SK-N-DZ (cell line): ENCODE measurements at places on chromosomes 2 and 18.

- DNase-seq = no peak
These were observed 133.7 kb downstream of the SH3BP4 start for GRCh38 chr2:235085476-235085875.

DNA sequence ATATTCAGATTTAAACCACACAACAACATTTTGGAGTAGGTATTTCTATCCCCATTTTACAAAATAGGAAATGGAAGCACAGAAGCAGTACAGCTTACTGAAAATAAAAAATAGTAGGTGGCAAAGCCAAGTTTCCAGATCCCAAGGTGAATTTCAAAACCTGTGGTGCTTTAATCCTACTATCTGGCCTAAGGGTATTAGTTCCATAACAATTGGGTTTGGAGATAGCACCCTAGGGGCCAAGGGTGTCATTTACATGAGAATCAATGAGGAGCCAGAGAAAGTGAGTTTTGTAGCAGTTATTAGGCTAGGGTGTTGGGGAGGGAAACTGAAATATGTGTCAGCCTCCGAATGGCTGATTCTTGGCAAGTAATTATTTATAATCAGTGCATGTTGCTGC, 24.9 kb downstream of the OSBPL6 start:
- no peak for DNase-seq

- DNase-seq = no peak
These were observed 62.5 kb downstream of the MEP1B start for GRCh38 chr18:32252141-32252860.

GRCh38 chr18:78321402-78321801, 658.2 kb upstream of the SALL3 start:
- DNase-seq = no peak

GRCh38 chr2:229980431-229981184, 58.3 kb downstream of the FBXO36 start:
- peak; percentile 92 for DNase-seq

- no peak for DNase-seq
These were observed 39.2 kb downstream of the DPYSL5 start for GRCh38 chr2:26887151-26887550.
